Fibroblast of villous mesenchyme (primary cell): ENCODE measurements at places on chromosomes 5 and 9.

DNA sequence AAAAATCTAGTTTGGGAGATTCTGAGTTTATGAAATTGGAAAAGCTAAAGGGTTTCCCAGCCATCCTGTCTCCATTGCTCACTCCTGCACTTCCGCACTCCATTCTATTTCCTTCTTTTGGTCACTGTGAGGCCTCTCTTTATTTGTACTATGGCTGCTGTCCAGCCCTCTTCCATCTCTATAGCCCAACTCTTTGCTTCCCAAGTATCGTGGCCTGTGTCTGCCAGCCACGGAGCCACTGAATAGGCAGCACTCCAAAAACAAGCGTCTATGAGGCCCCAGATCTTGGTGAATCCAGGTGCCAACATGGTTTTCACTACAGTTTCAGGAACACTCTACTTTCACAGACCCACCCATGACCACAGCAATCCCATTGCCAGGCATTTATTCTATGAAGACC lies 37.2 kb downstream of the GRAMD2B start:
- DNase-seq: no peak

- peak; percentile 83 for DNase-seq
Measured at GRCh38 chr9:113617550-113617949, 154.0 kb downstream of the RGS3 start.

- DNase-seq: no peak
Measured at GRCh38 chr9:36781533-36781932, 208.8 kb downstream of the MELK start.

- no peak for DNase-seq
Measured at GRCh38 chr5:102421647-102422046, 77.2 kb downstream of the SLCO6A1 start.

DNA sequence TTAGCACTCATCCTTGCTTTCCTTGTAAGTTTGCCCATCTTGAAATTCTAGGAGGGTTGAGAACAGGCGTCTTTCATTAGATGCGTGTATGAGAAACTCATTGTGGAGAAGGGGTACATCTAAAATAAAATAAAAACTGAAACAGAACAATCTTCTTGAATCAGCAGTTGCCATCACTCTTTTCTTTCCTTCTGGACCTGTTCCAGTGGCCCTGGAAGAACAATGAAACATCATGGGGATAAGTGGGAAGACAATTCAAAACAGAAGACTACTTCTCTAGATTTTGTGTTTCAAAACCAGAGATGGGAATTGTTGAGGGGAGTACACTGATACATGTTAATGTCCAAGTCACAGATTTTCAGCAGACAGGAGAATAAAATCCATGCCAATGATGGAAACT lies 59.9 kb downstream of the SLC1A3 start:
- DNase-seq: no peak

DNA sequence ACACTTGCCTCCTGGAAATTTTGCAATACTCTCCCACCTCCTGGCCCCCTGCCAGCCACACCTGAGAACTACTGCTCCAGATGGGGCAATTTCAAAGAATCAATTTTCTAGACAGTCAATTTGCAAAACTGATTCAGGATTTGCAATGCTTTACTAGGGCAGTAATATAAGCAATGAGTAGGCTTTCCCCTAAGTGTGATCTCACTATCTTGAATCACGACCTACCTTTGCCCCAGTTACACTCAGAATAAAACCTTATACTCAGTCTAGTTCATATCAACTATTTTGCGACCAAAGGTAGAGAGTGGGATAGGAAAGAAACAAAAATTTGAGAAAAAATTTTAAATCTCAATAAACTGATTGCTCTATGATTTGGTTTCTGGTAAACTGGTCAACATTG lies 54.4 kb downstream of the DROSHA start:
- DNase-seq: no peak

GRCh38 chr5:140217299-140218026 lies 42.5 kb downstream of the CYSTM1 start:
- DNase-seq: no peak

GRCh38 chr5:176400382-176401156 lies 12.0 kb downstream of the HIGD2A start:
- DNase-seq: no peak

GRCh38 chr9:22105005-22105722 lies 96.1 kb upstream of the CDKN2B start:
- DNase-seq: no peak

- no peak for DNase-seq
Measured at GRCh38 chr9:115099901-115100300, 18.1 kb downstream of the TNC start.

DNA sequence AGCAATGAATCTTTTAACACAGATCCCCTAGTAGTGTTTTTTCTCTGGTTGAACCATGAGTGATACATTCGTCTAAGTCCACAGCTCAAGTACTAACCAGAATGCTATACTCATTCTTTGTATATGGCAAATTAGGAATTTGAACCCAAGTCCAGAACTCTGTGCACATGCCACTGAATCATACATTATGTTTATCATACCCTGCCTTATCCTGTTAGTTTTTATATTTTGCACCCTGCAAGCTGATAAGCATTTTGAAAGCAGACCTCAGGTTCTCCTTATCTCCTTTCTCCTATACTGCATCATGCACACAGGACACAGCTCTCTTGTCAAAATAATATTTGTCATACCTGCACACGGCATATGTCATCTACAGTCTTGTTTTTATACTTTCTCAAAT lies 54.6 kb upstream of the ELL2 start:
- no peak for DNase-seq

DNA sequence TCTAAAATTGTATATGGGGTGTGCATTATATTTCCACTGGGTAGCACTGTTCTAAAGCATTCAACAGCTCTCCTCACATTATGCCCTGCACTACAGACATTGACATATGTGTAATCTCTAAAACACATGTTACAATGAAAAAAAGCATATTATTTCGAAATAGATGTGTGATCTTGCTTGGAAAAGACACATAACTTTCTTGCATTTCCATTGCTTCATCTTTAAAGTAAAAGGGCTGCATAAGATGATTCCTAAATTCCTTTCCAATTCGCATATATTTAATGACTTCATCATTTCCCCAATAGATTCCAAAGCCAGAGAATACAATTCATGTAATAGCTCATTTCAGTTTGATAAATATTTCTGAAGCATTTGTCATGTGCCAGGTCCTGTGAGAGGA lies 566.9 kb downstream of the PDE4D start:
- DNase-seq: no peak

DNA sequence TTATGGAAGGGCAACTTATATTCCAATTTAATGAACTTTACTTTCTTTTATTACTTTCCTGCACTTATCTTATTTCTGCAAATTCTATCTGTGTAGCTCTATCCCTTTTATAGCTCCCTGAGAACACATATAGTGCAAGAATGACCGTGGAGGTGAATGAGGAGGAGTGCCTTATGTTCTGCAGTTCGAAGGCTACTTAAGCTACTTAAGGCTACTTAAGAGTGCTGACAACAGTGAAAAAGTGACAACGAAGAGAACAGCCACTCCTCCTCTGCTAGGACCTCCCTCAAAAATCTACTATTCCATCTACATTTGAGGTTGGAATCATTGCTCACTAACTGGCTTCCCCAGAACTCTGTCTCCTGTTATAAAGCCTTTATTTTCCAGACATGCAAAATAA lies 1365.7 kb upstream of the C9orf72 start:
- DNase-seq: no peak

DNA sequence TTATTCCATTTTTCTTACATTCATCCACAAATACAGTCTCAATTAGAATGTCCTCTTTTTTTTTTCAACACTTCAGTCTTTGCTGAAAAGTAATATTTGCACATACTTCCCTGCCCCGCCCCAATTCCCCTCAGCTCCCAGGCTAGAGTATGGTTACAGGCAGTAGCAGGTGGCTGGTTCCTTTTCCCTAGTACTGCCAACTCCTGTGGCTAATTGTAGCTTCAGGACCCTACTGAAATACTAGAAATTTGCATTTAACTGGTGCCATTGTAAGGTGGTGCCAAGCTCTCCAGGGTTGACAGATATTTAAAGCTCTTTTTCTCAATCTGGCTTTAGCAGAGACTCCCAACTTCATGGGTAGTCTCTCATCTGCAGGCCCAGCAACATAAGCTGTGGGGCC lies 80.3 kb downstream of the FAM81B start:
- DNase-seq: no peak

GRCh38 chr5:73284220-73284795 lies 111.3 kb downstream of the TMEM174 start:
- no peak for DNase-seq

- DNase-seq: peak; percentile 75
Measured at GRCh38 chr5:79229357-79230174, 6.4 kb upstream of the JMY start.

GRCh38 chr5:33008751-33009418 lies 297.8 kb downstream of the NPR3 start:
- DNase-seq: peak; percentile 38

GRCh38 chr9:88742483-88742882 lies 207.5 kb downstream of the NXNL2 start:
- peak; percentile 60 for DNase-seq

- peak; percentile 22 for DNase-seq
Measured at GRCh38 chr5:68872088-68872839, 221.6 kb upstream of the SLC30A5 start.

DNA sequence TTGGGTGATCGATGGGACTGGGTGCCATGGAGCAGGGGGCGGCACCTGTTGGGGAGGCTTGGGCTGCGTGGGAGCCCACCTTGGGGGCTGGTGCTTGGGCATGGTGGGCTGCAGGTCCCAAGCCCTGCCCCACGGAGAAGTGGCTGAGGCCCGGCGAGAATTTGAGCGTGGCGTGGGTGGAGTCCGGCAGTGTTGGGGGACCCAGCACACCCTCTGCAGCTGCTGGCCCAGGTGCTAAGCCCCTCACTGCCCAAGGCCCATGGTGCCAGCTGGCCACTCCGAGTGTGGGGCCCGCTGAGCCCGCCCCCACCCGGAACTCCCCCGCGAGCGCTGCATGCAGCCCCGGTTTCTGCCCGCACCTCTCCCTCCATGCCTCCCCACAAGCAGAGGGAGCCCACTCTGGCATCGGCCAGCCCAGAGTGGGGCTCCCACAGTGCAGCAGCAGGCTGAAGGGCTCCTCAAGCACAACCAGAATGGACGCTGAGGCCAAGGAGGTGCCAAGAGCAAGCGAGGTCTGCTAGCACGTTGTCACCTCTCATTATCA lies 1178.6 kb upstream of the CDH10 start:
- no peak for DNase-seq

DNA sequence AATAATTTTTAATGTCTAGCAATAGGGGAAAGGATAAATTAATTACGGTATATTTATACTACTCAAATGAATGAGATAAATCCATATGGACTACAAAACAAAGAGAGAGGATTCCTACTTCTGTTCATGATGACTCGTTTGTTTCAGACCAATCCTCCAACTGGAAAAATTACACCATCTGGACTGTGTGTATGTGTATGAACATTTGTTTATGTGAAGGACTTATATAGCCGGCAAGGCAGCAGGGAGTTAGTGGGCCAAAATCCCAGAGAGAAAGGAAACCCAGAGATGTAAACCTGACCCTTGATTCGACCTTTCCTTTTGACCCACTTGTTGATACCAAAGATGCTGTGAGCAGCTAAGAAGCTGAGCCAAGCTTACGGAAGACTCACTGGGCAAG lies 20.1 kb downstream of the PDE6A start:
- peak; percentile 87 for DNase-seq

- no peak for DNase-seq
Measured at GRCh38 chr5:96054311-96055030, 92.8 kb upstream of the ELL2 start.

- DNase-seq: peak; percentile 98
Measured at GRCh38 chr9:137689745-137690529, 71.1 kb downstream of the EHMT1 start.

DNA sequence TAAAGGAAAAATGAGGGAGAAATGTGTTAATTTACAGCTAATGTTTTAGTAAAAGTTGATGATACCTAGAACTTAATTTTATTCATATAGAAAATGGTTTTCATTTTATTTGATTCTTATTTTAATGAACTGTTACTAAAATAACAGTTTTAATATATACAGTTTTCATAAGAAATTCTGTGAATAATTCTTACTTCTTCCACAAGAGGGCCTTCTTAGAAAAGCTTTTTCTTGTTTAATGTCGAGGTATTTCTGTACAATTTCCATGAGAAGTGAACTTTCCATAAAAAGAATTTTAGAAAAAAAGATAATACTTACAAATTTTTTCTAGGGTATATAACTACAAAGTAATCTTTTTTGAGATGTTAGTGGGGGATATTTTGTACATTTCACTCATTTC lies 73.9 kb downstream of the KLF9 start:
- peak; percentile 62 for DNase-seq

GRCh38 chr9:82034956-82035731 lies 46.6 kb downstream of the SPATA31D1 start:
- DNase-seq: no peak

GRCh38 chr5:6581090-6581489 lies 51.8 kb downstream of the NSUN2 start:
- no peak for DNase-seq

GRCh38 chr5:109989994-109990722 lies 300.4 kb downstream of the MAN2A1 start:
- no peak for DNase-seq

DNA sequence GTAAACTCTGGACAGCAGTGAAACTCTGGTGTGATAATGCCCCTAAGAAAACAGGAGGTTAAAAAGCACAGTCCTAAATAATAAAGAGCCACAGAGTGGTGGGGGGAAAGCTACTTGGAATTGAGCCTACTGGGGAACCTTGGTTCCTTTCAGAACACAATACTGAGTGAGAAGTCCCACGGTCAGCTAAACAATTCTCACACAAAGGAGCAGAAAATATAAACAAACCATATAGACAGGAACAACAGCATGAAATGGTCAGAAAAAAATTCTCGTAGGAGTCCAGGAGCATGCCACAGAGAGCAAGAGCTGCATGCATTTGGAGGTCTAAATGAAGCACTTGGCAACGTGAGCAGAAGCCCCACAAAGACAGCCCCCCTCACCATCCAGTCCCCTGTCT lies 56.0 kb downstream of the TEK start:
- no peak for DNase-seq

DNA sequence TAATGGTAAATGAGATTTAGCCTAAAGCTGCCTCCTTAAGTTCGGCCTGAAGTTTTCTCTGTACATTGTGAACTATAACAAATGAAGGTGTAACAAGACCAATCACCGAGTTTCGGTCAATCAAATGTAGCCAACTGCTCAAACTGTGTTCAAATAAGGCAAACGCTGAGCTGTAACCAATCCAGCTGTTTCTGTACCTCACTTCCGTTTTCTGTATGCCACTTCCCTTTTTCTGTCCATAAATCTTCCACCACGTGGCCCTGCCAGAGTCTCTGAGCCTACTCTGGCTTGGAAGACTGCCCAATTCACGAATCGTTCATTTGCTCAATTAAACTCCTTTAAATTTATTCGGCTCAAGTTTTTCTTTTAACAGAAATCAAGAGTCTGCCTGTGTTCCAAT lies 193.5 kb upstream of the KLF9 start:
- DNase-seq: no peak

GRCh38 chr5:177470759-177471536 lies 2.5 kb downstream of the DBN1 start:
- peak; percentile 27 for DNase-seq

DNA sequence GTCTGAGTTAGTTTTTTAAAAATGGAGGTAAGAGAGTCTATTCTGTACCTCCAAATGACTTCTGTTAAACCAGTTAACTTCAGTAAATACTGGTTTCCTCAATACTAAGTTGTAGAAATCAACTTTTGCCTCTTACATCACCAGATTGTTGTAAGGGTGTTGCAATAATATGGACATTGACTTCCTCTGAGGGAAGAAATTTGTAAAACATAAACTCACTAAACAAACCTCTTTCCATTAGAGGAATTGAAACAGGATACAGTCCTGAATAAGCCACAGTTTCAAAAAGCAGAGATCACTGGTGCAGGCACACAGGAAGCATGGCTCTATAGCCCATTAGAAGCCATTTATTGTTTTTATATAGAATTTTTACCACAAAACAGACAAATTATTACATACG lies 32.7 kb upstream of the SLCO6A1 start:
- DNase-seq: peak; percentile 23
